ENCODE measurements at places on chromosomes 16 and 17.

DNA sequence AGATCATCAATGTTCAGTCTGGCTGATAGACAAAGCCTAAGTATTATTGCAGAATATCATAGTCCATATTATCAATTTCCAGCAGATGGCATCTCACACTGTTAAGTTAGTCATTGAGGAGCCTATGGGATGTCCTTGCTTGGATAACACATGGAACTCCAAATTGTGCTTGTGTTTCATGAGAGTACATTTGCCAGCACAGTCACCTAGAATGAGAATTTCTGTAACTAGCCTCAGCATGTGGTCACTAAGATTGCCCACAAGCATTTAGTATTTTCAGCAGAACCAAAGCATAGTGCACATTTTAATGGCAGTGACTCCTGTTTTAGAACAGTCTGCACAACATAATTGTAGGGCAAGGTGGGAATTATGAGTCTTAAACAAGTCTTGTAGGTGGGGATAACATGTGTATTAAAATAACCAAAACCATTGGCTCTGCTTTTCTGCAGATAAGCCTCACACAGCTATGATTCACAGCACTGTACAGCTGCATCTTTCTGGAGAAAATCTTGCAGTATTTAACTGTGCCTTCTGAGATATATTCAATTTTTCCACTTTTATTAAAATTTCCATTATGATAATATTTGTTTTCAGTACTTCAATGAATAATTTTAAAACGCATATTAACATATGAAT is 882.8 kb upstream of the SOX9 start:
- DNase-seq = peak; percentile 49

DNA sequence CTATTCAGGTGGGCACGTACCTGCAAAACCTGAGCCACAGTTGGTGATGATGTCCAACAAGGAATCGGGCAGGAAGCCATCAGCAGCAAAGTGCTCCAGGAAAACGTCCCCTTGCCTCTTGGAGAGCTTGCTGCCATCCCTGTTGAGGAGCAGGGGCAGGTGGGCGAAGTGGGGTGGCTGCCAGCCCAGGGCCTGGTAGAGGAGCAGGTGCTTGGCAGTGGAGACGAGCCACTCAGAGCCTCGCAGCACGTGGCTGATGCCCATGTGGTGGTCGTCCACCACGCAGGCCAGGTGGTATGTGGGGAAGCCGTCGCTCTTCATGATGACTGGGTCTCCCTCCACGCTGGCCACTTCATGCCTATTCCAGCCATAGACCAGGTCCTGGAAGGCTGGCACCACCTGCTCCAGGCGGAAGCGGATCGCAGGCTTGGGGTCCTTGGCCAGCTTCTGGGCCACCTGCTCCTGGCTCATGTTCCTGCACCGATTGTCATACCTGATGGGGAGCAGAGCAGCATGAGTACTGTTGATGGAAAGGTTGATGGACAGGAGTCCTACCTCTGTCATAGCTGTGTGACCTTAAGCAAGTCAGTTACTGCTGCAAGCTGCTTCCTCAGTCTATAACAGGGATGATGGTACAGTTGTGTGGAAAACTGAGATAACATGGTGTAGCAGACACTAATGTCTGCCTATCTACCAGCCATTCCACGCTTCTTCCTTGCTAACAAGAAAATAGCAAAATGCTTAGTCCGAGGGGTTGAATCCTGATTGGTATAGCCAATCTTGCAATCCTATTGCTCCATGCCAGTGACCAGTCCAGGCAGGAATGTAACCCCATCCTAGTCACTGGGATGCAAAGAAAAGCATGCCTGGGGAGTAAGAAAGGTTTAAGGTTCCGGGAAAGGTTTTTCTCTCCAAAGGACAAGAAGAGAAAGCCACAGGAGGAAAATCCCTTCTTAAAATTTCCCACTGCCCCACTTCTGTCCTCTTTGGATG is 22.0 kb downstream of the EARS2 start:
- no peak for DNase-seq

GRCh38 chr17:16191604-16192003 is 23.7 kb downstream of the NCOR1 start:
- DNase-seq = no peak

GRCh38 chr16:25097276-25097975 is 14.1 kb upstream of the LCMT1 start:
- DNase-seq = no peak

GRCh38 chr17:28938552-28938951 is 12.8 kb downstream of the PHF12 start:
- DNase-seq = peak; percentile 67

DNA sequence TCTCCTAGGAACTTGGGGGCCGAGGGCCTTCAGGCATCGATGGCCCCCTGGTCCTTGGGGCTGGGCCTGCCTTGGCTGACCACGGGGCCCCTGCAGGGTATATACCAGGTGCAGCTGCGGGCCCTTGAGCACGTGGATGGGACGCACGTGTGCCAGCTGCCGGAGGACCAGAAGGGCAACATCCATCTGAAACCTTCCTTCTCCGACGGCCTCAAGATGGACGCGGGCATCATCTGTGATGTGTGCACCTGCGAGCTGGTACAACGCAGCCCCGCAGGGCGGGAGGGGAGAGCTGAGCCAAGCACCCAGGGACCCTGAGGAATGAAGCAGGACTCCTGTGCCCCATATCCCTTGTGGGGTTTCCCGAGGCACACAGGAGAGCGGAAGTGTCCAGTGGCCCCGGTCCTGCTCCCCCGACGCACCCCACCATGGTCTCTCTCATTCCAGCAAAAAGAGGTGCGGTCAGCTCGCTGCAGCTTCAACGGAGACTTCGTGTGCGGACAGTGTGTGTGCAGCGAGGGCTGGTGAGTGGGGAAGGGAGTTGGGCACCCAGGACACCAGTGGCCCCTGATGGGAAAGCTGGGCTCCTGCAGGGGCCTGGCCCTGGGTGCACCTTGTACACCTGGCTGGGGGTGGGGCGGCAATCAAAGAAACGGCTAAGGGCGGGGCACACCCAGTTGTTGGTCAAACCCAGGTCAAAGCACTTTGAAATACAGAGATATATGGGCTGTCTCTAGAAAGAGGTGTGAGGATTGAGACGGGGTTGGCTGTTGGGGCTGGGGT is 10.6 kb downstream of the ITGB4 start:
- DNase-seq = no peak

GRCh38 chr17:50234581-50234980 is 33.1 kb upstream of the COL1A1 start:
- no peak for DNase-seq

DNA sequence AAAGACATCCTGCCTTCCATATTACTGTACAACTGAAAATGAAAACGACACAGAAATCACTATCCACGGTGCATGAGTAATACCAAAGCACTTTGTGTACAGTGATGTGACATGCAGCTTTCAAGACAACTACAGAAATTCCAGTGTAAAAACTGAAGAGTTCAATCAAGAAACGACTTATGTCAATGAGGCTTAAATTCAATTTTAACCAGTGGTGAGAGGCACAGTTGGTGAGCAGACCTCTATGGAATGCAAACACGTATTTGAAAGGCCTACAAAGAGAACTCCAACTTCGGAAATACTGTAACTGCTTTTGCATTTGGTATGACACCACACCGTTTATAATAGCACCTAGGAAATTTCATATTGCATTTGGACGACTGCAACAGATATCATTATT is 87.6 kb downstream of the USP31 start:
- no peak for DNase-seq

Data from putamen (tissue), 1 donor.